Stimulated activated CD4-positive, alpha-beta T cell treated with anti-CD3 and anti-CD28 coated beads, TNF-alpha, amount 100 ng/mL, for 1 hour (primary cell): ENCODE measurements at places on chromosomes 11 and 22.

DNA sequence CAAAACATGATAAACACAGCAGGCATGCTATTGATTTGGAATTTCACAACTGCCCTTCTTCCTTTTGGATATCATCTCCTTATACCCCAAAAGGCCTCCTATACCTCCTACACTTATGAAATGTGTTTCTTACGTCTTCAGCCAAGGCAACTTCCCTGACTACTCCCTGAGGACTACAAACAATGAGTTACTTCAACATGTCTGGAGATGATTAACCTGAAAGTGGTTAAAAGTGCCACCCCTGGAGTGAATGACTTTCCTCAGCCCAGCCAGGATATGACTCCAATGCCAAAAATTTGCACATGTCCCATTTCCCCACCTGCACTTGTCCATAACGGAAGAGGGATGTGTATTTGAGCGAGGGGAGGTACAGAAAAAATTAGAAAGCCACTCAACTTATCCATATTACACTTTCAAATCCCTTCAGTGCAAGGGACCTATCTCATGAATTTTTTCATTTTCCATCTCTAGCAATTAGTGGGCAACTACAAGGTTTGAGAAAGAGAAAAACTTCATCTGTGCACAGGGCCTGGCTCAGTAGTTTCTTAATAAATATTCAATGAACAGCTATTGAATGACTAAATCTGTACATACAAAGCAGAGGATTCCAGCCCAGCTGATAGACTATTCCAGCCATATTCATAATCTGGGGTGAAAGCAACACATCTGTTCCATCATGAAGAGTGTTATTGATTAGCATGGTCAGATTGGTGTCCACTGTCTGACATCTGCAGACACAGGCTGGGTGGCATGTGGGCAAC is 36.8 kb downstream of the KIRREL3 start:
- DNase-seq, result no peak

DNA sequence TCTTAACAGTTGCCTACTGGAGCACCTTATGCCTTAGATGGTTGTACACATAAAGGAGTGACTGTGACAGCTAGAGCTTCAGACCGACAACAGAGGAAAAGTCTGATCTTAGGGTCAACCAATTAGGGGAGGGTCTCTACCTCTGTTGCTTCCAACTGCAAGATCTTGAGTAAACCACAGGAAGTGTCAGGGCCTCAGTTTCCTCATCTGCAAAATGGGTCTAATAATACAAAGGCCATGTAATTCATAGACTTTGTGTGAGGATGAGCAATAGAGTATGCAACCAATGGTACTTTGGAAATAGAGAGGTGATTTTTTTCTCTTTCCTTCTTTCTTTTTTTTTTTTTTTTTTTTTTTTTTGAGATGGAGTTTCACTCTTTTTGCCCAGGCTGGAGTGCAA is 16.4 kb upstream of the ANO1 start:
- no peak for DNase-seq

- DNase-seq, result no peak
These were observed 743.8 kb downstream of the NTM start for GRCh38 chr11:132114185-132114584.

DNA sequence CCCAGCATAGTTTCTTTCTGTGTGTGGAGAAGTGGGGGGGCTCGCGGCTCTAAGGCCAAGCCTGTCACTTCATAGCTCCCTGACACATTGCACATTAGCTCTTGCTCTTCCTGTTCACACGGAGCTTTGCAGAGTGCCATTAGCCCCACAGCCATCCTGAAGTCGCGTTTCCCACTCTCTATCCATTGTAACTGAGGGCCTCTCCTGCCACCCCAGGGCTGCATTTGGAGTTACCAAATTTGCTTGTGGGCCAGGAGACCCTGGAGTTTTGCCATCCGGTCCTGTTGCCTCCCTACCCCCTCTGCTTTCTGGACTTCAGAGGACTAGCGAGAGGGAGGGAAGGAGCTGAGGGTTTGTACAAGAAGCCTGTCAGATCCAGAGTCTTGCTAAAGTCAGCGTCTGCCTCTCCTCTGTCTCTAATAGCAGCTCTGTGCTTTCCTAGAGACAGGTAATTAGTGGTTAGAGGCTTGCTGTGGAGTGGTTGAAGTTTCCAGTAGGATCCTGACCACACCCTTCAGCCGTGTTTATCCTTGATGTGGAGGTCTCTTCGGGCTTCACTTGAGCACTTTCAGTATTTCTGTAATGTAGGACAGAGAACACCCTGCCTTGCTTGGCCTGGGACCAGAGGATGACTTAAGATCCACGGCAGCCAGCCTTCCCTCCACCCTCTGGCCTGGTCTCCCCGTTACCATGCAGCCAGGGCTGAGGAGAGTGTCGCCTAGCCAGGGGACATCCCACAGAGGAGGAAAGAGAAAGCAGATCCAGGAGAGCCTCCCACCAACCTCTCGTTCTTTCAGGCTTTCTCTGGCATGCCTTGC is 14.1 kb downstream of the DCPS start:
- DNase-seq, result no peak

DNA sequence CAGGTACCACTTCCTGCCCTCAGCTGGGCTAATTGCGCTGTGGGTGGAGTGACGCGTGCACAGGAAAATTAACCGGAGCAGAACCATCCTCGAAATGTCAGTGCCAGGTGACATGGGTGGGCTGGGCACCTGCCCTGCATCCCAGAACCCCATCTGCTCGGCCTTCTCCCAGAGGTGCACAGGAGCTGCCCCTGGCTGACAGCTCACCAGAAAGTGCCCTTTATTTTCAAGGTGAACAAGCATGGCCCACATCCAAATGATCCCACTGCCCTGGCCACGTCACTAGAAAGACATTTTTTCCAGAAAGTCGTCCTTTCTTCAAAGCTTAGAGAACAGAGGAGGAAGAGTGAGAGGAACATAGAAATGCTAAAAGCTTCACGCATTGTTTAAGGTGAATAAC is 4.1 kb upstream of the ELFN2 start:
- DNase-seq, result no peak

DNA sequence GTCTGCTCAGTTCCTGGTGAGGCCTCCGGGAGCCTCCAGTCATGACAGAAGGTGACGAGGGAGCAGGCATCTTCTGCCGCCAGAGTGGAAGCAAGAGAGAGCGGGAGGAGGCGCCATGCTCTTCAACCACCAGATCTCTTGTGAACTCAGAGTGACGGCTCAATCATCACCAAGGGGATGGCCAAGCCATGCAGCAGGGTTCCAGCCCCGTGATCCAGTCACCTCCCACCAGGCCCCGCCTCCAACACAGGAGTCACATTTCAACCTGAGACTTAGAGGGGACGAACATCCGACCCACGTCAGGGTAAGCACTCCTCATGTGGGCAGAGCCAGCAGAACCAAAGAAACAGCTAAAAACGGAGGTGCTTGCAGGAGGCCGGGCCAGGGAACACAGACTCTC is 1470.5 kb downstream of the BRD1 start:
- no peak for DNase-seq

DNA sequence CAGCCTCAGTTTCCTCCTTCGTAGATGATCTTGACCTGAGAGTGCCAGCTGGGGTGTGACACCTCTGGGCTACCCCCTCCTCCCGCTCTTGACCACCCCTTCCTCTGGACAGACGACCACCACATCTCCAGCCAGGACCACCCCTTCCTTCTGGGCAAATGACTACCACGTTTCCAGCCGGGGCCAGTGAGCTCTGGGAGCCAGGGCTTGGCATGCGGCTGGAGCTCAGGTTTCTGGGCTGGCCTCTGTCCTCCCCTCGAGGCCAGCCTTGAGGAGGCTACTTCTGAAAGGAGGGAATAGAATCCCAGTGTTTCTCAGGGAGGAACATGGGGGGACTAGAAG is 120.9 kb downstream of the KCNQ1OT1 start:
- no peak for DNase-seq

DNA sequence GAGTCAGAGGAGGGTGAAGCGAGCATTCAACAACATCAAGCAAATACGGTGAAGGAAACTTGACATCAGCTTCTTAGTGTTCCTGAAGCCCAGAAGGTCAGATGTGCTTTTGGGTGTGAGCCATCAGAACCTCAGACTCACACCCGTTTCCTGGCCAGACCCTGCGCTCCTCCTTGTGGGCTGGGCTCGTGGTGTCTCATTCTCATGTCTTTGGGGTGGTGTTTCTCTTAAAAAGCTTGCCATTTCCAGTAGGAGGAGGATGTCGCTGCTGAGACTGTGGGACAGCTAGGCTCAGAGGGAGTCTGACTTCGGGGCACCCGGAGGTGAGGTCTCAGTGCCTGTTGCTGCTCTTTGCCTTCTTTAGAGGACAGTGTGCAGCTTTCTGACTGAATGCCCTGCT is 24.2 kb downstream of the PPFIBP2 start:
- DNase-seq, result no peak

DNA sequence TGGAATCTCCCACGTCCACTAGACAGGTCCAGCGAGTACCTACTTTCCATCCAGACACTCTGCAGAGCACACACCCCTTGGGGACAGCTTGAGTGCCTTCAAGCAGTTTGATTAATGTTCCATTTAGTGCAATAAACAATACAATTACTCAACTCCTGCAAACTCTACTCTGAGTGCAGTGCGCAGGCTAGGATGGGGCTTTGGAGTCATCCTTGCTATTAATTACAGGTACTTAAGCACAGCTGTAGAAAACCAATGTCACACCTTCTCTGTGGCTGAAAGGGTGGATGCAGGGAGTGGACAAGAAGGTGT is 82.6 kb downstream of the MN1 start:
- no peak for DNase-seq

GRCh38 chr11:12914400-12914912 is 94.7 kb upstream of the RASSF10 start:
- no peak for DNase-seq

DNA sequence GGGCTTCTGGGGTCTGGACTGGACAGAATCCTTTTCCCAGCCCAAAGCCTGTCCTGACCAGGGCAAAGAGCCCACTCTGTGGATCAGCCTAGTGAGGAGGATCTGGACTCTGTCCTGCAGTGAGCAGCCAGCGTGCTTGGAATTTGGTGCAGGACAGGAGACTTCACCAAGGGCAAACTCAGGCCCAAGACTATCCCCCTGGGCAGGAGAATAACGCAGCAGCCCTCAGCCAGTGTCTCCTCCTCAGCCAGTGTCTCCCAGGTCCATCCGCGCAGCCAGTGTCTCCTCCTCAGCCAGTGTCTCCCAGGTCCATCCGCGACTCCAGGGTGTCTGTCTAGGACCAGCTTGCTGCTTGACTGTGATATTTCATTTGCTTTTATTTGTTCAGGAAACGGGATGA is 1334.0 kb downstream of the TBC1D22A start:
- DNase-seq, result no peak

DNA sequence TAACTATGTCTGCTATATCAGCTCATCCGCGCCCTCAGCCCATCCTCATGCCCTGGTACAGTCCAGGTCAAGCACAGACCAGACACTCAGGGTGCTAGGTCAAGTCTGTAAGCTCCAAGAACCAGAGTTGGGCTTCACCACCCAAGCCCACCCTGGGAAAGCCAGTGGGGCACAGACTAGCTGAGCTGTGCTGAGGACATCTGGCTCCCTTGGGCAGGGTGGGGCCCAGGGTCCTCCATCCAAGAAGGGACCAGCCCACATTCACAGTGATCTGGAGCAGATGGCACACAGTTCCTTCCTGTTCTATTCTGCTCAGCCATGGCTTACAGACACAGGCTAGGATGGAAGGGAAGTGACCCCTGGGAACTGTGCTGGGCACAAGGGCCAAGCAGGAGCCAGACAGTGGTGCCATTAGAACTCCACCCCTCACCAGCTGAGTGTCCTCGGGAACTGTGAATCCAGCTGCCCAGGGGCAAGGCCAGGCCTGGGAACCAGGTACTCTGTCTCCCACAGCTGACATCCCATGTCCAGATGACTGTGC is 9.1 kb downstream of the P2RY6 start:
- DNase-seq, result no peak

DNA sequence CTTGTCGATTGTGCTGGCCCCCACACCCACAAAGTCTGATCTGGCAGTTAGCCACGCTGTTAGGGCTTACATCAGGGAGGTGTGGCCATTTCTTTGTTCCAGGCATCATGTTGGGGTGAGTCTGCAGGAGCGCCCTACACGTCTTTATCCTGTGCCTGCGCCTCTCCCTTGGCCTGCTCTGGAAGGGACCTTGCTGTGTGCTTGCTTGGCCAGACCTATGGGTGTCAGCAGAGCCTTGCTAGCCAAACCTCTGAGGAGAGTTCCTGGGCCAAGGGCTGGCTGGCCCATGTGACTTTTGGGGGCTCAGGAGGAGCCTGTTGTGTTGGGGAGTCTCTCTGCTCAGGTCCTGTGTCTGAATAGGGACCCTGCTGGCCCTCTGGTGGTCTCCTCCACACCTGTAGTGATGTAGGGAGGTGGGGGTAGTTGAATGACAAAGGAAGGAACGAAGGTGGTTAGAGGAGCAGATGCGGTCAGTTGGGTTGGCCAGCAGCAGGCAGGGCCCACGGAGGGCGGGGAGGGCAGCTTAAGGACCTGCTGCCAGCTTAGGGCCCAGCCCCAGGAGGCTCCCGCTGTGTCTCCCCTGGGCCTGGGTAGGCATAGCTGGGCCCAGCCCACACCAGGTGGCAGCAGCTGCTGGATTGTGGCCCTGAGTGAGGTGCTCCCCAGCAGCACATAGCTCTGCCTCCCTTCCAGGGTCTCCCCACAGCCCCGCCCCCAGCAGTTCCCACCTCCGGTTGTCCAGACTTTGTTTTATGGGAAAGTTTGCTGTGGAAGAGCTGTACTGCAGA is 7.9 kb downstream of the PPIL2 start:
- DNase-seq, result no peak

DNA sequence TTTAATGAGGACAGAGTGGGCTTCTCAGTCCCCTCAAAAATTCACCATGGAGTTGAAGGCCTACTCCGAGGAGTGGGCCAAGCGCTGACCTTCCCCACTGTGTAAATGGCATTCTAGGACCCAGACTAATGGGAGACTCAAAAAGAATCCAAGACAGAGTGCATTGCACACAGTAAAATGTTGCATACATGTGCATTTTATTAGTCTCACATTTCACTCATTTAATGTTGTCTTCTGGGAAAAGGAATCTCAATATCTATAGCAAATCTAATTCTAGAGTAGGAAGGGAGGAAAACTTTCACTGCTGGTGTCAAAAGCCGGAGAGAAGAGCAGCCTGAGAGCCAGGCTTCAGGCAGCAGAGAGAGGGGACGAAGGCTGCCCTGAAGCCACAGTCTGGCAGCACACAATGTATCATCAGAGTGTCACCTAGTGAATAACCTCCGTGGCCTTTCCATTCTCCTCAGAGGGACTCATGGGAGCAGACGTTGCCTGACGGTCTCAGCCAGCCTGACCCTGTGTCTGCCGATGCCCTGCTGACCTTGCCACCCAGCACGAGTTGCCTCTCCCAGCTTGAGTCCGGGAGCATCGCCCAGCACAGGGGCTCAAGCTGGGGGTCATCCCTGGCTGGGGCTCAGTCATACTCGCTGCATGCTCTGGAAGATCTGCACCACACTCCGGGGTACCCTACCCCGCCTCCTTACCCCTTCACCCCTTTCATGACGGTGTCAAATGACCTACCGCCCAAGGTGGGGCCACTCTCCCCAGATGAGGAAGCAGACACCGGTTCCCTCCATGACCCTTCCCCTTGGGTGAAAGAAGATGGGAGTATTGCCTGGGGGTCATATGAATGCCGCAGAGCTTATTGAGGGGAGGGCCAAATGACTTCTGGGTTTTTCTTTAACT is 12.9 kb upstream of the POU2AF3 start:
- no peak for DNase-seq

GRCh38 chr22:28674121-28674563 is 5.5 kb downstream of the TTC28 start:
- no peak for DNase-seq

GRCh38 chr11:32137263-32137662 is 46.4 kb downstream of the RCN1 start:
- DNase-seq, result no peak
